IgD-negative memory B cell (primary cell): ENCODE measurements at places on chromosomes 2 and 18. TPM values are rescaled to one million over a fixed set of nuclear protein-coding genes. Genes with fewer than 3 reads are reported as not detected.

CCDC68 gene
- polyA plus RNA-seq = not detected

SATB2 gene
- not detected for polyA plus RNA-seq

SULT1C4 gene
- polyA plus RNA-seq = not detected

LINC00305 gene
- polyA plus RNA-seq = not detected

HSPD1 gene
- polyA plus RNA-seq = 92.3 TPM

WDPCP gene
- polyA plus RNA-seq = 2.7 TPM
